ENCODE measurements at places on chromosomes 5 and 9. TPM values are rescaled to one million over a fixed set of nuclear protein-coding genes. Genes with fewer than 3 reads are reported as not detected.

DNA sequence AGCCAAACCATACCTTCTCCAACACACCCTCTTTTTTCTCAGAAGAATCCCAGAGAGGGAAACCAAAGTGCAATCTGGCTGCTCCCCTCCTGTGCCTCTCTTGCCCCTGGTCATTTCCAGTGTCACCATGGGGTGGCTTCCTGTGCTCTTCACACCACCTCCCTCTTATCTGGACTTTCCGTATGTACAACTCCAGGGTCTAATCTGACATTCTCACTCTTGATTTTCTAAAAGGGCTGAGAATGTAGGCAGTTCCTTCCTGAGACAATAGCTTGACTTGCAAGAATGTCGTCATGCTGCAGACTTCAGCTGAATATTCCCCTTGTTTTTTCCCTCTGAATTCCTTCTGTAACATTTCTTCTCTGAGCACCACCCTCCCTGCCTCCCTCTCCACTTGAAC is 110.2 kb downstream of the FBXL7 start:
- no peaks in the 10 kb centered on the region for H3K36me3 ChIP-seq
- no peaks in the 10 kb centered on the region for H3K27me3 ChIP-seq
- no peak overlapping the region for H3K4me3 ChIP-seq
- no peak overlapping the region for H3K27ac ChIP-seq
- no peak for DNase-seq

GRCh38 chr5:33088176-33088575 is 352.6 kb upstream of the TARS1 start:
- H3K4me1 ChIP-seq = no peaks in the 10 kb centered on the region
- H3K4me3 ChIP-seq = no peak overlapping the region
- no peak overlapping the region for H3K27ac ChIP-seq
- DNase-seq = no peak
- H3K27me3 ChIP-seq = no peaks in the 10 kb centered on the region

DNA sequence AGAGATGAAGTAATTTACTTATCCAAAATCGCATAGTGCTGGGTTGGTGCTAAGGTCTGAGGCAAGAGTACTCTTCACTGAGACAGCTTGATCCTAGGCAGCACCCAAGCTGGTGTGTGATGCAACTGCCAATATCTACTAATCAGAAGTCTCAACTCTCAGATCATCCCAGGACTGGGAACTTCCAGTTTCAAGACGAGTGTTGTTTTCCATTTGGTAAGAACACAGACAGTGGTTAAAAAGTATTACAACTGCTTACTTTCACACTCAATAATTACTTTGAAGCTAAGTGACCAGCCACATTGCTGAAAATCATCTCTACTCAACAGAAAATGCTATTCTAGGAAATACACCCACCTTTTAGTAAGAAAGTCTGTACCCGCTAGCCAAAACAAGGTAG is 45.3 kb downstream of the FBXW11 start:
- H3K36me3 ChIP-seq = peaks cover 16% of the 10 kb centered on the region
- H3K4me1 ChIP-seq = peaks cover 44% of the 10 kb centered on the region
- peak overlapping the region; percentile 37 for H3K27ac ChIP-seq
- H3K27me3 ChIP-seq = no peaks in the 10 kb centered on the region

DNA sequence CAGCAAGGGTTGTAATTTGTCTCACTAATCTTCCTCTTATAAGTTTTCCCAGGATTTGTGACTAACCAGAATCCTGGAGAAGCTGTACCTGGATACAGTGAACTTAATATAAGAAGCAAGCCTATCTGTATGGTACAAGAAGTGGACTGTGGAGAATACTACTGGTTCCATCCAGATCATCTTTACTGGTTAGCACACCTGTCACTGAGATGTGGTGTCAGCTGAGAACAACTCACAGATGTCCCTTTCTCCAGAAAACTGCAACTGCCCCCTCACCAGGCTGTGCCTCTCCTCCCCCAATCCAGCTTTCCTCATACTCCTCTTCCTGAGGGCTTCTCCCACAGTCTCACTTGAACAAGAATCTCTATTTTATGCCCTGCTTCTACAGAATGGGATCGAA is 4.9 kb downstream of the FBXO10 start:
- no peak overlapping the region for H3K27ac ChIP-seq
- H3K4me1 ChIP-seq = peaks cover 6% of the 10 kb centered on the region
- peaks cover 5% of the 10 kb centered on the region for H3K36me3 ChIP-seq

GRCh38 chr5:154276973-154277331 is 86.4 kb downstream of the GALNT10 start:
- DNase-seq = no peak
- H3K4me3 ChIP-seq = no peak overlapping the region

- H3K4me3 ChIP-seq = no peak overlapping the region
- no peaks in the 10 kb centered on the region for H3K27me3 ChIP-seq
- DNase-seq = no peak
Observed at GRCh38 chr5:43536972-43537371, 19.9 kb downstream of the PAIP1 start.

- DNase-seq = no peak
- H3K4me3 ChIP-seq = no peak overlapping the region
- peaks cover under 1% of the 10 kb centered on the region for H3K36me3 ChIP-seq
- peaks cover 31% of the 10 kb centered on the region for H3K4me1 ChIP-seq
Observed at GRCh38 chr5:56088431-56088949, 93.7 kb upstream of the IL6ST start.

- H3K4me1 ChIP-seq = peaks cover 7% of the 10 kb centered on the region
- peaks cover 3% of the 10 kb centered on the region for H3K36me3 ChIP-seq
- DNase-seq = no peak
- H3K27ac ChIP-seq = no peak overlapping the region
- H3K4me3 ChIP-seq = no peak overlapping the region
Observed at GRCh38 chr9:120755044-120755443, 38.2 kb downstream of the FBXW2 start.

DNA sequence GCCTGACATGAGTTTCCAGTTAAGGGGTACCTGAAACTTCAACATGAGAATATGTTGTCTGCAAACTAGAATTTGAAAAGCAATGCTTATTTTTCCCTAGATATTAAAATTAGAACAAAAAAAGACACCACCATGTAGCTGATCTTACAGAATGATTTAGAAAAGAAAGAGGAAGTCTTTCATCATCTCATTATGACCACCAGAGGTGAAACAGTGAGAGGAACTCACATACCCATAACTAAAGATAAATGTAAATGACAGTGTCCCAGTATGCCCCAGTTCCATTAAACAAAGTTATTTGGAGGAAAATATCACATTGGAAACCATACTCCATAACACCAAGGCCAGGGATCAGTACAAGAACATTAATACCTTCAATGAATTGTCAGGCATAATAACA is 6.9 kb downstream of the TAF7 start:
- no peak for DNase-seq
- no peak overlapping the region for H3K4me3 ChIP-seq
- H3K36me3 ChIP-seq = peaks cover 52% of the 10 kb centered on the region
- H3K4me1 ChIP-seq = peaks cover 4% of the 10 kb centered on the region

GRCh38 chr5:53473633-53474032 is 6.8 kb upstream of the FST start:
- no peaks in the 10 kb centered on the region for H3K36me3 ChIP-seq
- no peak for DNase-seq
- no peak overlapping the region for H3K4me3 ChIP-seq
- H3K4me1 ChIP-seq = peaks cover 3% of the 10 kb centered on the region
- H3K27ac ChIP-seq = no peak overlapping the region

- no peak overlapping the region for H3K27ac ChIP-seq
- peaks cover 2% of the 10 kb centered on the region for H3K4me1 ChIP-seq
- peaks cover 3% of the 10 kb centered on the region for H3K36me3 ChIP-seq
Observed at GRCh38 chr9:112531666-112532282, 45.1 kb downstream of the KIAA1958 start.

GRCh38 chr5:1538741-1539392 is 15.1 kb upstream of the LPCAT1 start:
- peak; percentile 8 for DNase-seq
- H3K4me1 ChIP-seq = peaks cover 19% of the 10 kb centered on the region

- no peak overlapping the region for H3K4me3 ChIP-seq
- H3K4me1 ChIP-seq = no peaks in the 10 kb centered on the region
- no peak for DNase-seq
- no peaks in the 10 kb centered on the region for H3K27me3 ChIP-seq
- H3K36me3 ChIP-seq = no peaks in the 10 kb centered on the region
Observed at GRCh38 chr5:41334758-41335157, 121.4 kb upstream of the C6 start.

GRCh38 chr5:33692980-33693379 is 198.8 kb downstream of the ADAMTS12 start:
- DNase-seq = no peak
- no peak overlapping the region for H3K4me3 ChIP-seq
- no peaks in the 10 kb centered on the region for H3K4me1 ChIP-seq
- peaks cover 7% of the 10 kb centered on the region for H3K27me3 ChIP-seq
- no peak overlapping the region for H3K27ac ChIP-seq

DNA sequence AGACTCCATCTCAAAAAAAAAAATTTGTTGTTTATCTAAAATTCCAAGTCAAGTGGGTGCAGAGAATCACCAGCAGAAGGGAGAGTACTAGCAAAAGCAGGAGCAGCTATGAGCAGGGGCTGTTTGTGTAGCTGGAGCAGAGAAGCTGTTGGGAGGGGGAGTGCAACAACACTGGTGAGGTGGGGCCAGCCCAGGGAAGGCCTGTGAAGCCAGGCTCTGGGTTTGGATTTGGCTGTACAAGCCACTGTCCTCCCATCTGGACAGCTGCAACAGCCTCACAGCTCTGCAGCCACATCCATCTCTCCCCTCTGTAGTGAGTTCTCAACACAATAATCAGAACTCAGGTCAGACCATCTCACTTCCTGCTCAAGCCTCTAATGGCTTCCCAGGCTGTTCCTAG is 59.4 kb downstream of the TMOD1 start:
- DNase-seq = no peak
- peaks cover 20% of the 10 kb centered on the region for H3K27me3 ChIP-seq
- H3K4me1 ChIP-seq = peaks cover 15% of the 10 kb centered on the region
- no peaks in the 10 kb centered on the region for H3K36me3 ChIP-seq
- H3K27ac ChIP-seq = no peak overlapping the region

DNA sequence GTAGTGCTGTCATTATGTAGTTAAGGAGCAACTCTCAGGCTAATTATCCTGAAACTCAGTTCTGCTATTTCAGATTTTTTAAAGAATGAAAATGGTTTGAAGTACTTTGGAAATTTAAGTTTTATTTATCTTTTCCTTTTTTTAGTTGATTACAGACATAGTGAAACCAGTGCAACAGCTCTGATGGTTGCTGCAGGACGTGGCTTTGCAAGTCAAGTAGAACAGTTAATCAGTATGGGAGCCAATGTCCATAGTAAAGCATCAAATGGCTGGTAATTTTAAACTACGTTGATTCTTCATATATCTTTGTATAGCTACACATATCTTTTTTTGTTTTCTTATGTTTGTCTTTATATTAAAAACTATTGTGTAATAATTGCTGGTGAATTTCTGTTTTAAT is 34.9 kb downstream of the YTHDC2 start:
- H3K27me3 ChIP-seq = no peaks in the 10 kb centered on the region
- H3K27ac ChIP-seq = no peak overlapping the region
- no peak for DNase-seq
- H3K36me3 ChIP-seq = peaks cover 47% of the 10 kb centered on the region

GRCh38 chr9:109478665-109479380 is 19.3 kb downstream of the PTPN3 start:
- no peaks in the 10 kb centered on the region for H3K36me3 ChIP-seq
- no peak overlapping the region for H3K27ac ChIP-seq
- H3K4me3 ChIP-seq = no peak overlapping the region
- peaks cover 2% of the 10 kb centered on the region for H3K4me1 ChIP-seq
- no peak for DNase-seq

GRCh38 chr5:113271015-113271414 is 163.8 kb downstream of the TSSK1B start:
- H3K27me3 ChIP-seq = peaks cover 4% of the 10 kb centered on the region
- H3K4me3 ChIP-seq = no peak overlapping the region
- DNase-seq = no peak

DNA sequence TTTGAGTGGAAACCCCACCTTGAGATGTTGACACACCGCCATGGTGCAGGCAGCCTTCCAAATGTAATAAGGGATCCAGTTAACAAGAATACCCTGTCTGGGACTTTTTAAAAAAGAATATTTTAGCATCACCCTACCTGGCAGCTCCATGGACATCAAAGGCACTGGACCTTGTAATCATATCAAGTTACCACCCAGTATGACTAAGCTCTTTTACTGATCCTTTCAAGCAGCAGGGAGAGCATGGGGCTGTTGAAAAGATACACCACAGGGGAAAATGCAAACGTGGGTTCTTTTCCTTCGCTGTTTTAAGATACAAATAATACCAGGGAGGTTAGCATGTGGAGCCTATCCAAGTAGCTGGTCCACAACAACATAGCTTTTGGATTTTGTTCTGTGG is 211.2 kb downstream of the SAXO1 start:
- no peak overlapping the region for H3K27ac ChIP-seq
- H3K4me1 ChIP-seq = peaks cover 9% of the 10 kb centered on the region
- no peaks in the 10 kb centered on the region for H3K36me3 ChIP-seq
- H3K4me3 ChIP-seq = no peak overlapping the region
- H3K27me3 ChIP-seq = no peaks in the 10 kb centered on the region

- H3K4me3 ChIP-seq = peak overlapping the region; percentile 58
- H3K36me3 ChIP-seq = peaks cover 2% of the 10 kb centered on the region
- DNase-seq = no peak
- H3K4me1 ChIP-seq = peaks cover 8% of the 10 kb centered on the region
- no peak overlapping the region for H3K27ac ChIP-seq
- H3K27me3 ChIP-seq = no peaks in the 10 kb centered on the region
Observed at GRCh38 chr9:125759764-125760129, 12.6 kb downstream of the PBX3 start.

- peaks cover 6% of the 10 kb centered on the region for H3K27me3 ChIP-seq
- no peak for DNase-seq
- no peaks in the 10 kb centered on the region for H3K36me3 ChIP-seq
- H3K4me1 ChIP-seq = no peaks in the 10 kb centered on the region
- no peak overlapping the region for H3K4me3 ChIP-seq
- H3K27ac ChIP-seq = no peak overlapping the region
Observed at GRCh38 chr5:66498791-66499207, 97.4 kb upstream of the MAST4 start.

GRCh38 chr5:116554764-116555163 is 19.9 kb downstream of the SEMA6A start:
- no peak for DNase-seq
- H3K4me1 ChIP-seq = no peaks in the 10 kb centered on the region

GRCh38 chr5:2919310-2920018 is 168.0 kb upstream of the IRX2 start:
- no peak overlapping the region for H3K27ac ChIP-seq
- H3K27me3 ChIP-seq = peaks cover 3% of the 10 kb centered on the region
- H3K4me1 ChIP-seq = no peaks in the 10 kb centered on the region
- H3K36me3 ChIP-seq = no peaks in the 10 kb centered on the region

- no peak overlapping the region for H3K27ac ChIP-seq
- no peaks in the 10 kb centered on the region for H3K27me3 ChIP-seq
- no peak for DNase-seq
- no peak overlapping the region for H3K4me3 ChIP-seq
Observed at GRCh38 chr9:34321451-34321850, 7.6 kb downstream of the KIF24 start.

- H3K36me3 ChIP-seq = peaks cover 11% of the 10 kb centered on the region
- H3K4me1 ChIP-seq = peaks cover 46% of the 10 kb centered on the region
- peak overlapping the region; percentile 95 for H3K27ac ChIP-seq
- H3K4me3 ChIP-seq = peak overlapping the region; percentile 94
- DNase-seq = peak; percentile 73
Observed at GRCh38 chr9:131395157-131396098, 1.5 kb downstream of the PRRC2B start.

Gene DNM1
- total RNA-seq = 1.4 TPM

Gene PCDHGA1
- total RNA-seq = 0.11 TPM

Gene AK8
- total RNA-seq = not detected

Gene PCDHGA7
- total RNA-seq = 0.26 TPM

Gene PPIC
- not detected for total RNA-seq

Gene PCDHGA12
- 0.11 TPM for total RNA-seq

Gene OR1J4
- not detected for total RNA-seq

Gene NOXA1
- 2.8 TPM for total RNA-seq

Gene FOXD4
- 0.17 TPM for total RNA-seq

Gene DRD1
- not detected for total RNA-seq

Gene TAS2R1
- total RNA-seq = not detected

Gene UAP1L1
- 44.1 TPM for total RNA-seq

Gene CTXN3
- not detected for total RNA-seq
